ENCODE measurements at places on chromosomes 1 and 21. TPM values are rescaled to one million over a fixed set of nuclear protein-coding genes. Genes with fewer than 3 reads are reported as not detected.

DNA sequence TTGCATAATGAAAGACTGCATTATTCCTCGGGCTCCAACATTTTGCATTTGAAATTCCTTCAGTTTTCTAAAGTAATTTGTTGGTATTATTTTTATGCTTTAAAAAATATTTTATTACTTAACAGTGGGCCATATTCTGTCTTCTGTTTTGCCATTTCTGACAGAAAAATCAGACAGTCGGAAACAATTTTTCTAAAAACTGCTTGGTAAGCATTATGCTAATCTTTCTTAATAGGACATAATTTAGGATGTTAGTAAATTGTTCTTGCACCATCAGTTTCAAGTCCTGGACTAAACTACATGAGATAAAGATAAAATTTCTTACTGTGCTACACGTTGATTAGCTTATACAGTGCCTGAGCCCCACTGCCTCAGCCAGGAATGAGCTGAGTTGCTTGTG is 11.2 kb downstream of the RGL1 start:
- DNase-seq: no peak

GRCh38 chr1:199678771-199679170 is 348.7 kb upstream of the NR5A2 start:
- no peak for DNase-seq

- DNase-seq: no peak
These were observed 7.6 kb downstream of the TENT5C start for GRCh38 chr1:117613249-117613968.

DNA sequence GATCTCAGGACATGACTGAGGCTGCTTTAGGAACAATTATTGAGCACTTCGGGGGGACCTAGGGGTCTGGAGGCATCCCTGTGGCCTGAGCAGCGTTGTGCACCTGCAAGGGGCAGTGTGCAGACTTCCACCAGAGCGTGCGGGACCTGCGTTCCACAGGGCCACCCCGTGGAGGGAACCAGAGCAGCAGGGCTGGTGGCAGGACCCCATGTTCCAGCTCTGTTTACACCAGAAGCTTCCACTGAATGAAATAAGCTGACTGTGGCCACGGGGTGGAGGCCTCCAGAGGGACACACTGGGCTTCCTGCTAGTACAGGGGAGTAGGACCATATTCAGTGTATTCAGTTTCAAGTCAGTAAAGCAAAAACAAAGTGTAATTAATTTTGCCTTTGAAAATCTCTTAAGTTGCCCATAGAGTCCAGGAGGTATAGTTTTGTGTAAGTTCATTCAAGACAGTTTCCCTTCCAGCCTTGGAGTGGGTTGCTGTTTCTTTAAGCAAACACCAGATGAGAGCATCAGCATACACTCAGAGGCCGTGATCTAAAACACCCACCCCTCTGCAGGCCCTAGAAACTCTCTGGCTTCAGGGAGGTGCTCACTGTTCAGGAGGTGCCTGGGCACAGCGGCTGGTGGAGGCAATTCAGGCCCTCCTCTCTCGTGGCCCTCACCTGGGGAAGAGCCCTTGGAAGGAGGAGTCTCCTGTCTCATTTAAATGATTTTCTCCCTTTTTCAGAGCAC is 16.6 kb downstream of the SLC1A7 start:
- no peak for DNase-seq

GRCh38 chr1:113898241-113898814 is 6.3 kb downstream of the AP4B1 start:
- DNase-seq: no peak

- no peak for DNase-seq
These were observed 606.9 kb downstream of the NUF2 start for GRCh38 chr1:163928651-163929050.

DNA sequence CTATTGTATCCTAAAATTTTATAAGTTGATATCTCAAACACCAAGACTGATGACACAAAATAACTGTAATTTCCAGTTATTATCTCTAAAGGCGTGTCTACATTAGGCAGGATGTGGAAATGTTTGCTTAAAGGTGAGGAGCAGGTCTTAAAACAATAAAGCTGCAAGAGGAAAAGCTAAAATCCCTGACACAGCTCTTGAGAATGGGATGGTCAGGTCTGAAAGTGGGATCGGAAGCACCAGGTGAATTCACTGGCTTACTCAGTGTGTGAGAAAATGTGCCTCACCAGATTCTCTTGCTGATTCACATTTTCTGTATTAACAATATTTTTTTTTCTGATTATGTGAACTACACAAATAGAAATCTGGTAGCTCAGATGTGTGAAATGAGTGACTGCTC is 421.9 kb upstream of the ADAMTS5 start:
- no peak for DNase-seq

GRCh38 chr21:37374027-37374426 is 7.5 kb downstream of the DYRK1A start:
- no peak for DNase-seq

DNA sequence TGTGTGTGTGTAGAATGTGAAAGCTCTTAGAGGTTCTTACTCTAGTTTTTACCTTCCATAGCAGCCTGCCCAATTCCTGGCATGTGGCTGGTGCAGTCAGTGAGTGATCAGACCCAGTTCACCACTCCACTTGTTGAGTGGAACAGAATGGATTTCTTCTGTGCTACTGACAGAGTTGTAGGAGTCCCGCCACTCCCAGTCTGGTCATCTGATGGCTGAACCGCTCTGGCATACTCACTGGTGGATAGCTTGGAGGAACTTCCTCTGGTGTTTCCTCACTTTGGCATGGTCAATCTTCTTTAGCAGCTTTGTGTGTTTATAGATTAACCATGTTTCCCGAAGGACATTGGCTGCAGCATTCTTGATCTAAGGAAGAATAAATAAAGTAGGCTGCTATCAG is 106.7 kb upstream of the ADAR start:
- DNase-seq: peak; percentile 33

GRCh38 chr1:186236921-186237320 is 138.1 kb downstream of the TPR start:
- no peak for DNase-seq

- DNase-seq: no peak
These were observed 15.6 kb upstream of the THEM4 start for GRCh38 chr1:151924691-151925587.

DNA sequence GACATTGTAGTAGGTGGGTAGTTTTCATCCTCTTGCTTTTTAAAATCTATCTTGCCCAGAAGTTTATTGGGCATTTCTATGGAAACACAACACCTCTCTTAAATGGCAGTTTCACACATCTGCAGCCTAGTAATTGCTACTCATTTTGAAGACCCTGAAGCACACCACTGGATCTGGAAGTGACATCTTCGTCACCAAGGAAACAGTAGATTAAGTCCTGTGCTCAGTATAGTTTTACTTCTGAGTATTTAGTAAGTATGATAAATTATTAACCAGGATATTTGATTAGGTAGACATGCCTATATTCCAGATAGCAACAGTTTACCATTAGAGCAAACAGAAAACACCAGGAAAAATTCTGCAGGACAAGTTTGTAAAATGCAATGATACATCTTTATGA is 48.7 kb downstream of the UCK2 start:
- no peak for DNase-seq

DNA sequence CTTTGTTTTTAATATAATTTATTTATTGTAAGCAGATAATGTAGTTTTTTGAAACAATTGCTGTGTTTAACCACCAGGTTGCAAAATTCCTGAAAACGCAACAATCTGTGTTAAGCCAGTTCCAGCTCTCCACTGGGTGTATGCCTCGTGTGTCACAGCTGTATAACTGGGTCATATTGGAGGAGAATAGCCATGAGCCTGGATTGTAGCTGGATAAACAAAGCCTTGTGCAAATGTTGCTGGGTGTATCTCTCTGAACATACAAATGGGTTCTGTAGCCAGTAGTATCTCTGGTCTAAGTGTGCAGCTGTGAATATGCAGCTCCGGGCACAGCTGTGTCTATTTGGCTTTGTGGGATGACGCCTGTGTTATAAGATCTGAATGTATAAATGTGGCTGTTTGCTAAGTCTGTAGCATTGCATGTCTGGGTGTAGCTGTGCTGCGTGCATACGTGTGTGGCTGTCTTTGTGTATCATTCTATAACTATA is 2.8 kb downstream of the TCEA3 start:
- DNase-seq: no peak

DNA sequence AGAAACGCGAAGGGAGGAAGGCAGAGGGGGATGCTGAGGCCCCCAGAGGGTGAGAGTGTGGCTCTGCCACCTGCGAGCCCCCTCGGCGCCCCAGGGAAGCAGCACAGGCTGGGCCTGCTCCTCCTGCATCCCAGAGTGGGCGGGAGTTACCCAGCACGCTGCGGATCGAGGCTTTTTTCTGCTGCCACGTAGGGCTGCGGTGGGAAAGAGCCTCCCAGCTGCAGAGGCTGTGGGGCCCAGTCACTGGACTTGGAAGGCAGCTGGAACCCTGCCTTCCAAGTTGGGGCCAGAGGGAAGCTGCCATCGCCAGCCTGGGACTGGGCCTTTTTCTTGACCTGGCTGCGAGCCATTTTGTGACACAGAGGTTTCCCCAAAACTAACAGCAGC is 2.3 kb upstream of the GRIK3 start:
- DNase-seq: no peak

GRCh38 chr1:208276757-208277435 is 32.7 kb upstream of the PLXNA2 start:
- DNase-seq: no peak

DNA sequence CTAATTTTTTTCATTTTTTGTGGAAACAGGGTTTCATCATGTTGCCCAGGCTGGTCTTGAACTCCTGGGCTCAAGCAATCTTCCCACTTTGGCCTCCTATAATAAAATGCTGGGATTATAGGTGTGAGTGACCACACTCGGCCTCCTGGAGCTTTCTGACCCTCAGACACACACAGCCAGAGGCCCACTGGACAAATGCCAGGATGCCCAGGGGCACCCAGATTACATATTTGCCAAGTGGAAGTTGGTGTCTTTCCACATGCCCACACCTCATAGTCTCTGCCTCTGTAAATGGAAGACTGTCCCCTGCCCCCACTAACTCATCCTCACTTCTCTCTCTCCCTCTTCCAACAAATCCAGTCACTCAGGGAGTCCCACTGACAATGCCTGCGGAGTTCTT is 63.4 kb upstream of the LRP8 start:
- no peak for DNase-seq

GRCh38 chr1:174956976-174957375 is 42.8 kb upstream of the CACYBP start:
- no peak for DNase-seq

- no peak for DNase-seq
These were observed 142.5 kb upstream of the VANGL1 start for GRCh38 chr1:115499253-115499652.

DNA sequence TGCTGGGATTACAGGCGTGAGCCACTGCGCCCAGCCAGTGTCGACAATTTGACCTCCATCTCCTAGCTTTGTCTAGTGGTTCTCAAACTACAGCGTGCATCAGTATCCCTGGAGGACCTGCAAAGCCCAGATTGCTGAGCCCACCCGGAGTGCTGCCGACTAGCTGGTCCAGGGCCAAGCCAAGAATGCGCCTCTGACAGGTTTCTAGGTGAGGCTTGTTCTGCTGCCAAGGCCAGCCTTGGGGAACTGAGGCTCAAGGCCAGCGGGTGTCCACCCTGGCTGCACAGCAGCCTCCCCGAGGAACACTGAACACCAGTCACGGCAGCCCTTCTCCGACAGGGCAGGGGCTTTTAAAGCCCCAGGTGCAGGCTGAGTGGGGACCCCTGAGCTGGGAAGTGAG is 9.8 kb upstream of the PTTG1IP start:
- DNase-seq: no peak

DNA sequence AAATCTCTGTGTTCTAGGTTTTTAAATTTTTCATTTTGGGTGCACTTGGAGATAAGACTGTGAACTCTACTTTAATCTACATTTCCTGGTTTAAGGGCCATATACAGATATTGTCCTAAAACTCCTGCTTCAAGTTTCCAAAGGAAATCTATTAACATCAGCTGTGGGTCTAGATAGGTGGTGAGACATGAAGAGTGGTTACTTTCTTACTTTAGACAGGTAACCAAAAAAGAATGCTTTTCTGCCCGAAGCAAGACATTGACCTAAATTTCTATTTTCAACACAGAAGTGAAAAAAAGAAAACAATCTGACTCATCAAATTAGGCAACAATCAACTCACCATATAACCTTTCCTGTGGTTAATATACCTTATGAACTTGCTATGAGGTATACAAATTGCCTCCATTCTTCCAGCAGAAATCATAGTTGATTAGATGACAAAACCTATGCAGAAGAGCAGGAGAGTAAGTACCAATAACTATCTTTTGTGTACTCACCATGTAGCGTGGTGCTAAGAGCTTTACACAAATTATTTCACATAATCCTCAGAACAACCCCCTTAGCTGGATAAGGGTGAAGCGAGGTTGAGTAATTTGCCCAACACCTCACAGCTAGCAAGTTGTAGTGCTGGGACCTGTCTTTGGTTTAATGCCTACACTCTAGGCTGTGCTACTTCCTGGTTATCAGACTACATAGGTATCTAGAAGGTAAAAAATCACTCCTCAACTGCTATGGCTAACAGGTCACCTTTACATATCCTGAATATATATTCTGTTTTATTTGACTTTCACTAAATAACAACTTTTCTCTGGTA is 23.4 kb upstream of the PTPN14 start:
- no peak for DNase-seq

Gene SDC3
- total RNA-seq: 0.04 TPM

Gene MAEL
- total RNA-seq: 0.29 TPM

Gene LAD1
- total RNA-seq: not detected

Gene CHODL
- not detected for total RNA-seq

Gene FCRL4
- not detected for total RNA-seq

Gene KCND3
- not detected for total RNA-seq

Gene SPATA6
- total RNA-seq: 1.4 TPM

Gene MLLT11
- total RNA-seq: 4.8 TPM

Gene CASQ1
- not detected for total RNA-seq

All from activated CD8-positive, alpha-beta T cell treated with anti-CD3 and anti-CD28 coated beads for 36 hours (primary cell).